ENCODE measurements at places on chromosomes 1 and 21.

GRCh38 chr1:245255783-245256182, 101.0 kb downstream of the KIF26B start:
- DNase-seq: no peak

DNA sequence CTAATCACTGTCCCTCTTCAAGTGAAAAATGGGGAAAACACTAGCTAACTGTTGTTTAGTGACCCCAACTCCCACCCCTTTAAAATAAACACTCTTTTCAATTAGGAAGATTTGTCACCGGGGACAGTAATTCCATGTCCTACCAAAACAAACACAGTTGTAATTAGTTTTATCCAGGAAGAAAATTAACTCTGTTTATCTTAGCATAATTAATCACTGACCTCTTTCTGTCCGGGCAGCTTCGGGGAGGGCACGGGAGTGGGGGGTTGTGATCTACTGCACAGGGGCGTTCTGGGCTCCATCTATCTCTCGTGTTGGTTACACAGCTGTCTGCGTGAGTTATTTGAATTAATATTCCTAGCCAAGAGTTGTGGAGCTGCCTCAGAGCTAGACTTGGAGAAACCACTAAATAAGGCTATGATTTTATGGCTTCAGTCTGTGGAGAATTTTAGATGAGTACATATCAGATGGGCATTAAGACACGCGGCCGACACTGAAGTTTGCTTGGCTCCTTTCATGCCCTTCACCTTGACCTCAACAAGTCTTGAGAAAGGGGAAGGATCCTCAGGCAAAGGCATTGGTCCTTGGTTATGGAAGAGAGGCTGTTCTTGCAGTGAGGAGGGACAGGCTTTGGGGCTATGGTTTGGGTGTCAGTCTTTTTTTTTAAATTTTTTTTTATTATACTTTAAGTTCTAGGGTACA, 102.0 kb upstream of the TRABD2B start:
- no peak for DNase-seq

DNA sequence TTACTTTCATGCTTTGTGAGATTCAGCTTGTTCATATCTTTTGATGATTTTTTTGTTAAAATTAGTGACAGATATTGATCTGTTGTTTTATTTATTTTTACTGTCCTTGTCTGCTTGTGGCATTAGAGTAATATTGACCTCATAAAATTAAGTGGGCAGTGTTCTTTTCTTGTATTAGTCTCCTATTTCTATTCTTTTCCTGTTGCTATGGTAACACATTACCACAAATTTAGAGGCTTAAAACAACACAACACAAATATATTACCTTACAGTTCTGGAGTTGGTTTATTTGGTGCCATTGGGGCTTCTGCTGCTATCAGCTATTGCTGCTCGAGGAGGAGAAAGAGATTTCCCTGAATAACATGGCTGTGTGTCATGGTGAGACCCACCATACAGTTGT, 135.7 kb downstream of the C1orf94 start:
- DNase-seq: no peak

DNA sequence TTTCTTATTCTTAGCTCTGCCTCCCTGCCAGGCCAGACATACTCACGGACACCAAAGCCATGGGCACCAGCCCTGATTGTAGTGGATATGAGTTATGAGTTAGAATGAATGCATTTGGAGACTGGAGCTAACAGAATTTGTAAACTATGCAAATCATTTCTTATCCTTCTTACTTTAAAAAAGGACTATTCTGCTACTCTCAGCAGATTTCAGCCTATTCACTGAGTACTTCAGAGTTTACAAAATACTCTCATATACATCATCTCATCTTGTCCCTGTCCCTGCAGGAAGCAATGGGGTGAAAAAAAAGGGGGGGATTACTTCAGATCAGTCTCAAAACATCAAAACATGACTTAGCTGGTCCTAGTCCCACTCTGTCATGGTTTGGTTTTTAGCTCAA, 541.4 kb upstream of the PLXNA2 start:
- DNase-seq: no peak

DNA sequence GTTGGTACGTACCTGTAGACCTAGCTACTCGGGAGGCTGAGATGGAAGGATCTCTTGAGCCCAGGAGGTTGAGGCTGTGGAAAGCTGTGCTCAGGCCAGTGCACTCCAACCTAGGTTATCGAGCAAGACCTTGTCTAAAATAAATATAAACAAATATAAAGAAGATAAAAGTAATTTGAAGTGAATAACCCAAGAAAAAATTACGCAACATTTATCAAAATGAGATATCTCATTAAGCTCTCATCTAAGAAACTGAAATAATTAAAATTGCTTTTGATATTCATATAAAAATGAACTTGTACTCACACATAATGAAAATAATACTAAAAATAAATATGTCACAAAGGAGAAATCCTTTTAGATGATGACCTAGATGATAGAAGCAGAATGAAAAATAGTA, 647.1 kb upstream of the NCAM2 start:
- DNase-seq: no peak

DNA sequence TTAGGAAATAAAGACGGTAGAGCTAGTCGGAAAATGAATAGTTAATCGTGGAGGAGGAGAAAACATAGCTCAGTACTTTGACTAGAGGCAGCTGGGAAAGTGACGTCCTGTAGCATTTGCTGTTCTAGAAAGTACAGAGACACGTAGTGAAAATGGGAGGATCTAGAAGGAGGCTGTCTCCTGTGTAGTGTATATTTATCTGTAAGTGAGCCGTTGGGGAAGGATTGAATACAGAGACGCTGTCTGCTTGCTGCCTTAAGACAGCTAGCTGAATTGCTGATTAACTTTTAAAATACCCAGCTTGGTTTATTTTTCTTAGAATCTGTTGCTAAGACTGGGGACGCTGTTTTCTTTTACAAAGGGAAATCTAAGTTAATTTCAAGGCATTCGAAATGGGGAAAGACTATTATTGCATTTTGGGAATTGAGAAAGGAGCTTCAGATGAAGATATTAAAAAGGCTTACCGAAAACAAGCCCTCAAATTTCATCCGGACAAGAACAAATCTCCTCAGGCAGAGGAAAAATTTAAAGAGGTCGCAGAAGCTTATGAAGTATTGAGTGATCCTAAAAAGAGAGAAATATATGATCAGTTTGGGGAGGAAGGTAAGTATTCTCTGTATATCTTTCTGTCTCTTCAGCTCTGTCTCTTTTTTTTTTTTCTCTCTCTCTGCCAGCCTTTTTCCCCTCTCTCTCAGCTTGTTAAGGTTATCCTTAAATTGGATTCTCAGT, at the start of gene DNAJB4:
DNAJB4 (plus strand) TSS at position 221 of the 729 bp plus-strand sequence; CDS start at position 393, 172 bp downstream.
- no peak for DNase-seq

DNA sequence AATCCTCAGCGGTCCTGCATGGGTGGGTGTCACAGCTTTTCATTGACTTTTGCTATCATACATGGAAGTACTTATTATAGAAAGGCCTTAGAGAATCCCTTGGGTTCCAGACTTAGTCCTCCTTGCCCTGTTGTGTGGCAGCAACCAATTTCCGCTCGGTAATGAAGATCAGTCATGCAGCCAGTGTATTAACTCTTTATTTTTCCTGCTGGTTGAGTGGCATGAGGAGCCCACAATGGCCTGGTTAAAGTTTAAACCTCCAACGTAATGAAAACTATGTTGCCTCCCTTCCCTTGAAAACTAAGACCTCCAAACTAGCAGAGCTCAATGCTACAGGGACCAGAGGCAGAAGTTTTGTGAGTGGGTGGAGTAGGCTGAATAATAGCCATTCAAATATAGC, 20.0 kb downstream of the CITED4 start:
- no peak for DNase-seq

- DNase-seq: no peak
Observed at GRCh38 chr1:3431266-3431665, 23.2 kb upstream of the ARHGEF16 start.

- no peak for DNase-seq
Observed at GRCh38 chr1:160548960-160549664, 26.1 kb upstream of the SLAMF6 start.

GRCh38 chr1:177525176-177525575, 354.4 kb downstream of the BRINP2 start:
- no peak for DNase-seq

GRCh38 chr1:19762175-19762779, 37.4 kb downstream of the TMCO4 start:
- DNase-seq: no peak

DNA sequence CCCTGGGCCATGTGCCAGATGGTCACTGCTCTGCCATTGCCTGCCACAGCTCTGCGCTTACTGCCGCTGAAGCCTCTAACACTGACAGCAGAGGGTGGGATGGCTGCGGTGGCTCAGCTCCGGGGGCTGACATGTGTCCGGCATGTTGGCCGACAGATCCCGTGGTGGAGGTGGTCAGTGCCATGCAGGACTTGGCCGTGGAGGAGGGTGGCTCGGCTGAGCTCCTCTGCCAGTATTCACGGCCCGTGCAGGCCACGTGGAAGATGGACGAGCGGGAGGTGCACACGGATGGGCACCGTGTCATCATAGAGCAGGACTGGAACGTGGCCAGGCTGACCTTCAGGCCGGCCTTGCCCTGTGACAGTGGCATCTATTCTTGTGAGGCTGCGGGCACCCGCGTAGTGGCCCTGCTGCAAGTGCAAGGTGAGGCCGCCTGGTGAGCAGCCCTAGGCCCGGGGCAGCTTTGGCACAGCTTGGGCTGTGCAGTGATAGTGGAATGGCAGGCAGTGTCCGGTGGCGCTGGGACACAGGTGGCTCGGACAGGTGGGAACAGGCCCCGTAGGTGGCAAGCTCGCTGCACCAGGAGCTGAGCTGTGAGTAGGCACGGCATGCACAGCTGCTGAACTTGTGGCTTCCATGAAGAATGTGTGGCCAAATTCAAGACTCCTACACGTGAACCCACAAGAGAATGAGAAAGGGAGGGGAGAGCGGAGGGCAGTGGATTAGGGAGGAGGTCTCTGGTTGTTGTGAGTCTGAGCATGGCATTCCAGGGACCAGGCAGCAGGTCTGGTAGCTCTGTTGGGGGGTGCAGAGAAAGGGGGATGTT, 91.8 kb downstream of the TRIM11 start:
- no peak for DNase-seq

- no peak for DNase-seq
Observed at GRCh38 chr1:230105754-230106625, 39.0 kb downstream of the GALNT2 start.

Data from stimulated activated CD4-positive, alpha-beta T cell treated with anti-CD3 and anti-CD28 coated beads, Interleukin-15, amount 100 ng/mL, for 1 hour (primary cell).